ENCODE measurements at places on chromosomes 13 and 19.

DNA sequence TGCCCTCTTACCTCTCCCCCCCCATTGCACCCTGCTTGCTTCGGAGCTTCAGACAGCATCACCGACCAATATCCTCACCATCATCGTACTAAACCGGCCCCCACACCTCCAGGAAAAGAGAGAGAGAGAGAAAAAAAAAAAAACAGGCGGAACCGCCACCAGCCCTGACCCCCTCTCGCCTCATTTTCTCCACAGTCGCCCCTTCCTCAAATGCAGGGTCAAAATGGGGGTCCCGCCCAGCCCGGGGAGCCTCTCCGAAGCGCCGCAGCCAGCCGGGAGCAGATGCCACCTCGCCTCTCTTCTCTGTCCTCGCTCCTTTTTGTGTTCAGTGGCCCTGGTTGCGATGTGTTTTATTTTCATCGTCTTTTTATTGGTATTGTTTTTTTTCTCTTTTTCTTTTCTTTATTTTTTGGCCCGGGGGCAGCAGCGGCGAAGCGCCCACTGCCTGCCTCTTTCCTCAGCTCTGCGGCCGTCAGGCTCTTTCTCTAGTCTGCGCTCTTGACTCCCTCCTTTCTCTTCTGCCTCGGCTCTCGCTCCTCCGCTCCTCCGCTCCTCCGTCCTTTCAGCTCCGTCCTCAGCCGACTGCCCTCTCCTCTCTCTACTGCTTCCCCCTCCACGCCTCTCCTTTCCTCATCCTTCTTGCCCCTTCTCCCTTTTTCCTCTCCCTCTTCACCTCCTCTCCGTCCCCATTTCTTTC, 41.4 kb downstream of the DEDD2 start:
- no peak for DNase-seq

DNA sequence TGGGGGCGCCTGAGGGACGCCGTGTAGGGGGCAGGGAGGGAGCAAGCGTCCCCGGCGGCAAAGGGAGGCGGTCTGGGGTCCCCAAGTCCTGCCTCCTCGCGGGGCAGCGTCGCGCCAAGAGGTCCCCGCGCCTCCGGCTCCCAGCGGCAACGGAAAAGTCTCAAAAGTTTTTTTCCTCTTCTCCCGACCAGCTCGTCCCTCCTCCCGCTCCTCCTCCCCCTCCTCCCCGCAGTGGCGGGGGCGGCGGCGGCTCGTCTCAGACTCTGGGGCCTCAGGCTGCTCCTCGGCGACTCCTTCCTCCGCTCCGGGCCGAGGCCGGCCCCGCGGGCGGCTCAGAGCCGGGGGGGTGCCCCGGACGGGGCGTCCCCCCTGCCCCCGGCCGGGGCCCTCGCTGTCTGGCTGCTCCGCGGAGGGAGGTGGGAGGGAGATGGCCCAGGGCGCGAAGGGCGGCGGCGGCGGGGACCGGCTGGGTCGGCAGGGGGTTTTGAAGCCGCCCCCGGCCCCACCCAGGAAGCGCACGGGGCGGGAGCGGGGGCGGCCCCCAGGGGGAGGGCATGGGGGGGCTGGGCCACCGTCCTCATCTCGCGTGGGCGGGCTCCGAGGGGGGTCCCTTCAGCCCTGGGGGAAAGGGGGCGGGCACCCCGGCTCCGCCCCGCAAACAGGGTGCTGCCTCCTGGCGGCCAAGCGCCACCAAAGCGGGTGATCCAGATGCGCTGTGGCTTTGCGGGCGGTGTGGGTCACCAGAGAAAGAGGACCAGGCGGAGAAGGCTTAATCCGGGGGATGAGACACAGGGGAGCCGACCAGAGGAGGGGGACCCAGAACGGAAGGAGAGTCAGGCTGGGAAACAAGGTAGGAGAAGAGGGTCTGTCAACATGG, at the start of gene TGFB1:
Gene TGFB1 (minus strand): TSS at position 457 of the 877 bp plus-strand sequence. CDS start 878 bp downstream, outside the sequence.
- peak; percentile 85 for DNase-seq

DNA sequence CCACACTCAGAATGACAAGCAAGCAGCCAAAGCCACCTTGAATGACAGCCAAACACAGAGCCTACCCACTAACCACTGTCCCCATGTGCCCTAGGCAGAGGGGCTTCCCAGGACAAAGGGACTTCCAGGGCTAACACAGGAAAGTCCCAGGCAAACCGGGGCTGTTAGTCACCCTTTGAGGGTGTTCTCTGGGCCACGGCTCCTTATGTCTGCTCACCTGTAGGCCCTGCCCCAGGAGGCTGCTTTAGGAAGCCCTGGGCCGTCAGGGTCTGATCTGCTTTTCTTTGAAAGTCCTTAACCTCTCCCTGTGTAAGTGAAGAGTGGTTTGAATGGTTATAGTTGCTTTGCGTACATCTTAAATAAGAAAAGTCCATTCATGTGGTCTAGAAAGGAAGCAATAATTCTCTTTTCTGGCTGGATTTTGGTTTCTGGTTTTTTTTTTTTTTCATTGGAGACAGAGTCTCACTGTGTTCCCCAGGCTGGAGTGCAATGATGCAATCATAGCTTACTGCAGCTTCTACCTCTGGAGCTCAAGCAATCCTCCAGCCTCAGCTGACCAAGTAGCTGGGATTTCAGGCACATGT, 161.4 kb downstream of the EFNB2 start:
- no peak for DNase-seq

GRCh38 chr19:31249217-31249616, 100.0 kb downstream of the TSHZ3 start:
- DNase-seq: no peak

GRCh38 chr19:3113100-3114017, 19.2 kb downstream of the GNA11 start:
- no peak for DNase-seq

GRCh38 chr13:28423010-28423409, 71.9 kb downstream of the FLT1 start:
- DNase-seq: peak; percentile 11

DNA sequence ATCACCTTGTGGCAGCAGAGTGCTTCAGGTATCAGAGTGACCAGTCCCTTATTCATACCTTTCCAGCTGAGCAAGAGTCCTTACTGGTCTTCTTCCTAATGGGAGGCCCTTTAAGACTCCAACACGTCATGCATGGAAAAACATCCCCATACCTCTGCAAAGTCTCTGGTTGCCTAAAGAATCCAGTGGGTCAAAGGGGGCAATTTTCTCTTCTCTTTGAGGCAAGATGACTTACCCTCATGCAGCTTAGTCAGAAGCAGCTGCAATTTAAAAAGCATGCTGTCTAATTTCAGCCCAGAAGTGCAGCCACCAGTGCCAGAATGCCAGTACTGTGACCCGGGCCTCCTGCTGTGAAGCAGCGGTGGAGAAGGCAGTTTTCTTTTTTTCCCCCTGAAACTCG, 18.7 kb downstream of the PPP5C start:
- no peak for DNase-seq

- no peak for DNase-seq
Observed at GRCh38 chr19:8403098-8403819, 9.8 kb upstream of the MARCHF2 start.

DNA sequence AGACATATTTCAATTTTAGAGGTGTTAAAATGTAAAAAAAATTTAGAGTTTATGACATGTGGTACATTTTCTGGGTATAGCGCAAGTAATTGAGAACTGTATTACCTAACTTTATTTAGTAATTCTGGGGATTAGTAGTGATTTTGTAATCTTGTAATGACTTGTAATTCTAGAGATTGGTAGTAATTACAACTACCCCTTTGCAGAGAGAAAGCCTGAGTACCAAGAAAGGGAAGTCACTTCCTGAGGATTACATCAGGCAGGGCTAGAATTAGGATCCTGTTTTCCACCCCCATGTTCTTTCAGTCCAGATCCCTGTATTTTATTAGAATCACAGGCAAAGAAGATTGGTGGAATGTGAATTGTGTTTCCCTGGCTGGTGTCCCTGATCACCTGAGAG, 274.9 kb downstream of the KCNRG start:
- no peak for DNase-seq

DNA sequence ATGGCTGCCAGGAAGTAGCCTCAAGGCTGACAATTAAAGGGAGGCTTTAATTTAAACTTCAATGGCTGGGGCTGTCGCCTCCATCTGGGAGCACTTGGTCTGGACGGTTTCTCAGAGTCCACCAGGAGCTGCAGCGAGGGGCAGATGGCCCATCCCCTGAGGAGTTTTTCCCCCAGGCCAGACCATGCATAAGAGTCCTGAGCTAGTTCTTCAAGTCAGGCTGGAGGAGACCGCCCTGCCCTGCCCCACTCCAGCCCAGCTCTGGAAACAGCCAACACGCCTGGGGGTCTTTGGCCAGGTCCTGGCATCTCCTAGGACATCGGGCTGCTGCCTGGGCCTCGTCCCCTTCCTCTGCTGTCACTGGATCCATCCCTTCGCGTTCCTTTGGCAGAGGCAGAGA, 5.3 kb upstream of the ACTN4 start:
- no peak for DNase-seq

Measured in activated T-cell treated with anti-CD3 and anti-CD28 coated beads for 48 hours (primary cell).